CD4-positive, alpha-beta T cell treated with Interleukin-4 for 4 hours (primary cell): ENCODE measurements at places on chromosomes 6 and 20.

DNA sequence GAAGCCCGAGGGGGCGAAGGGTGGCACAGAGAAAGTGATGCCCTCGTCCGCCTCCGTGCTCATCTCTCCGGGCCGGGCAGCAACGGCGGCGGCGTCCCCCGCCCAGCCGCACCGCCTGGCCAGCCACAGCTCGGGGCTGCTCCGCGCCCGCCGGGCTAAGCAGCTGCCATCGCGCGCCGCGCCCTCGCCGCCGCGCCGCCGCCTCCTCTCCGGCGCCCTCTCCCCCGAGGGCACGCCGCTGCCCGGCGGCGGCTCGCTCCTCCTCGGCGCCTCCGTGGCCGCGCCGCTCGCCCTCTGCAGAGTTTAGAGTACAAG is 225 bp downstream of the MAP3K5 start:
- DNase-seq: no peak

- DNase-seq: no peak
Observed at GRCh38 chr20:44083220-44083933, 103.6 kb downstream of the JPH2 start.

GRCh38 chr20:7155282-7155681 is 387.8 kb downstream of the BMP2 start:
- DNase-seq: no peak

GRCh38 chr6:87152526-87152955 is 2.8 kb upstream of the ZNF292 start:
- DNase-seq: no peak

DNA sequence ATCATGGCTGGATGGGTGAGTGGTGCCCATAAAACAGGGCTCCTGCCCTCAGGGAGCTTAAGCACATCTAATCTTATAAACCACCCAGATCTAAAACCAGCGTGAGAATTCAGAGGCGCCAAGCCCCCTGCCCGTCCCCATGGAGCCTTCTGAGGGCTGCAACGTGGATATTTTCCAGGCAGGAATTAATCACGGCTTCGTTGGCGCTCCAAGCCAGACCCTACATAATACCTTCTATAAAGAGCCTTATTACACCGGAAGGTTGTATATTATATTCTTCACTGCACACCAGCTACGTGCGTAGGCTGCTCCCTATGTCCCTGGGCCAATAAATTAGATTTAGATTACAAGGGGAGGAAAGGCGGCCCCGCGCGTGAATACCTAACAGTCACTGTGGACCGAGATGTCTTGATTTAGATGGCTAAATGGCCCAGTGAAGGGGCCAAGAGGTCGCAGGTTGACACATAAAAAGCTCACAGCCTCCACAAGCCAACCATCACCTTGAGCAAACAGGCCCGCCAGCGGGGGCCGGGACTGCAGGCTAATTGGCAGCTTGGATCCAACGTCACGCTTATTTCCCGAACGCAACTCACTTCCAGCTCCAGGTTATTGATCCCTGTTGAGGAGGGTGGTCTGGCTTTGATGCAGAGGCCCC is 64.7 kb upstream of the APCDD1L start:
- no peak for DNase-seq

DNA sequence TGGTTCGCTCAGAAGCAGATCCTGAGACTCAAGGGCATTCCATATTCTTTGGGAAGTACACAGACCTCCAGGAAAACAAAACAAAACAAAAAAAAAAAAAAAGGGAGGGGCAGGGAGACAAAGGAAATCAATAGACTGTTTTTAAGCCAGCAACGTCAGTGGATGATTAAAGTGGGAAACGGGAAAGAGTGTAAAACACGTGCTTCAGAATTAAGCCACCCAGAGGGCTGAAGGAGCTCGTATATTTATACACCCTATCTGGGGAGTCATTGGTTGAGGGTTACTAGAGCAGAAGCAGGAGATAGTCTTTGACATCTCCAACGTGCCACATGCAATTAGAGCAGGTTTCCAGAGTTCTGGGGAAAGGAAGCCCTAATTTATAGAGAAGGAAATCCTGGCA is 26.2 kb downstream of the PDE7B start:
- no peak for DNase-seq

DNA sequence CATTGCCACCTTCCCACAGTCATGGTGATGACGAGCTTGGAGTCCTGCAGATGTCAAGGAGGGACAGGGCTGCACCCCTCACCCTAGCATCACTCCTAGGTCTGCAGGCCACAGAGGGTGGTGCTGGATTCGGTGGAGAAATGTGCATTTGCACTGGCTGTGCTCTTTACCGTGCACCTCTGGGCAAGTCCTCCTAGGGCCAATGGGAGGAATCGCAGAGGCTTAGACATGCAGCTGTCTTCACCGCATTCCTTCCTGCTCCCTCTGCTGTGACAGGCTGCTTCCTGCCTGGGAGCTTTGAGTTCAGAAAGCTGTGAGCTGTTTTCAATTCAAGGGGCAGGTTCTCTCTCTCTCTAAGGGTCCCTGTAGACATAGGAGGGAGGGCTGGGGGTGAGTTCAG is 85.1 kb downstream of the EDN3 start:
- no peak for DNase-seq

DNA sequence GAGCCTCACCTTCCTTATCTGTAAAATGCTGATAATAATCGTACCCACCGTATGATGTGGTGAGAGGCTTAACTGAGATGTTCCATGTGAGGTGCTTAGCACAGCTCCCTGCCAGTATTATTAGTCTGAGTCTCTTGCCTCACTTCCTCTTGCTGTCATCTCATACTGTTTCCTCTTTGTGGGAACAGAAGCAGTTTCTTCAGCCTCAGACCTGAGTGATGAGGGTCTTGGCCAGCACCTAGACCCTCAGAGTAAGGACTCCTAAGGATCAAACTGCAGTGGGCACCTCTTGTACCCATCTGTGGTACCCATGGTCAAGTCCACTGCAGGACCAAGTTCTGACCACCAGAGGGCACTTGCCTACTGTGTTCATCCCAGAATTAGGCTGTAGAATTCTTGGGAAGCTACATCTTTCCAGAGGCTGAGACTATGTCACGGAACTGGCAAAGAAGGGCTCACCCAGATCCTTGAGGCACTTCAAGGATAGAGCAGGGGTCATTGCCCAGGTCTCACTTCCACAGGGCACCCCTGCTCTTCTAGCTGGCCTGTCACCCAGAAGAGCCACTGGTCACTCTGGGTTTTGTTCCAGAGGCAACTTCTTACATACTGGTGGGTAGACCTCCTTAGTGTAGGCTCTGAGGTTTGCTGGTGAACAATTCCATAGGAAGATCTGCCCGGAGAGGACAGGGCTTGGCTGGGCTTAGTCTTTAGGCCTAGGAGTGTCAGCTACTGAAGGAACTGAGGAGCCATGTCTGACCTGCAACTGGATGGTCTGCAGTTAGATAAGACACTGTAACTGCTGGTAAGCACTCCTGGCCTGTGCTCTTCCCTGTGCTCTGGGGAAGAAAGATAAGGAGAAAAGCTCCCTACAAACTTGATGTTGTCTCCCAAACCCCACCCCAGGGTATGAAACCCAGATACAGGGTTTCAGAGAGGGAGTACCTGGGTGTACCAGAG is 20.6 kb upstream of the SGK2 start:
- peak; percentile 35 for DNase-seq

DNA sequence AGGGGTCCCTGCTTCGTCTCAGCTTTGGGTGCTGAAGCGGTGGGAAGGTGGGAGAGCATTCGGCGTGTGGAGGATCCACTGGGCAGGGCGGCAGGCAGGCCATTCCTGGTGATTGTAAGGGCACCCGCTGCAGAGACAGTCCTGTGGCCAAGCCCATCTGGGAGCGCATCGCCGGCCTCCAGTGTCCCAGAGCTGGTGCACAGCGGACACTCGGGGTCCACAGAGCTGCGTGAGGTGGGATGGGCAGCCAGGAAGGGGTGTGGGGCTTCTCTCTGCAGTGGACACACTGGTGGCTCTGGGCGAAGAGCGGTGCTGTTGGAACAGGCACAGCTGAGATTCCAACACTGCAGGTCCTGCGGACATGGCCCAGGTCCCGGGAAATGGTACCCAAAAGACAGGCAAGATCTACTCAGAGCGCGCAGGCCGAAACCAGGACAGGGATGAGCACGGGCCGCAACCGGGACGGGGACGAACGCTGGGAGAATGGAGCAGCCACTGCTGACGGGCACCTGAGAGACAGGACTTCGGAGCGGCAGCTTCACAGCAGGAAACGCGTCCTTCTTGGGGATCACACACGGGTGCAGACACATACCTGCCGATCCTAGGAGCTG is 188.2 kb downstream of the ERMARD start:
- no peak for DNase-seq

GRCh38 chr6:119243657-119244056 is 105.9 kb downstream of the MAN1A1 start:
- DNase-seq: no peak

DNA sequence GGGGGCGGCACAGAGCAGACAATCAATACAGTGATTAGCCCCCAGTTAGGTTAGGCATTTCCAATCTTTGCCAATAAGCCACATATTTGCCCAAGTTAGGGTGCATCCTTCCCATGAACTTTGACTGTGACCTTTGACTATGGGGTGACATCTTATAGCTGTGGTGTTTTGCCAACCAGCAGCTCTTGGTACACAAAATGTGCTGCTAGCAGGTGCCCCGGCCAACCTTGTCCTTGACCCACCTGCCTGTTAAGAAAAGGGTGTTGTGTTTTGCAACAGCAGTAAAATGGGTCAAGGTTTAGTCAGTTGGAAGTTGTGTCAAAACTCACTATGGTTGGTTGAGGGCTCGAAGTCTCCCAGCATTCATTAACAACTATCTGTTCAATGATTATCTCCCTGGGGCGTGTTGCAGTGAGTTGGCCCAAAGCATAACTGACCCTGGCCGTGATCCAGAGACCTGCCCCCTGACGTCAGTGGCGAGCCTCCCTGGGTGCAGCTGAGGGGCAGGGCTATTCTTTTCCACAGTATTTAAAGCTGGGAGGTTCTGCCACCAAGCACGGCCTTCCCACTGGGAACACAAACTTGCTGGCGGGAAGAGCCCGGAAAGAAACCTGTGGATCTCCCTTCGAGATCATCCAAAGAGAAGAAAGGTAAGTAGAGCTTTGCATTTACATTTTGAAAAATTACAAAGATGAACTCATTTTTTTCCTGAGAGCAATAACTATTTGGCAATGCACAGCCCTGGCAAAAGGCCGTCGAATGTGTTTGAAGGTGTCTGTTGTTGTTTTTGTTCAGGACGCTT is at the start of gene PCK1:
PCK1 (plus strand) TSS at position 557 of the 802 bp plus-strand sequence. CDS start 302 bp downstream, outside the sequence.
- no peak for DNase-seq

GRCh38 chr6:150177259-150177951 is 34.6 kb downstream of the PPP1R14C start:
- no peak for DNase-seq
